NCI-H187 treated with DMSO at 0.1 percent for 48 hours (cell line): ENCODE measurements at places on chromosomes 12 and 14.

DNA sequence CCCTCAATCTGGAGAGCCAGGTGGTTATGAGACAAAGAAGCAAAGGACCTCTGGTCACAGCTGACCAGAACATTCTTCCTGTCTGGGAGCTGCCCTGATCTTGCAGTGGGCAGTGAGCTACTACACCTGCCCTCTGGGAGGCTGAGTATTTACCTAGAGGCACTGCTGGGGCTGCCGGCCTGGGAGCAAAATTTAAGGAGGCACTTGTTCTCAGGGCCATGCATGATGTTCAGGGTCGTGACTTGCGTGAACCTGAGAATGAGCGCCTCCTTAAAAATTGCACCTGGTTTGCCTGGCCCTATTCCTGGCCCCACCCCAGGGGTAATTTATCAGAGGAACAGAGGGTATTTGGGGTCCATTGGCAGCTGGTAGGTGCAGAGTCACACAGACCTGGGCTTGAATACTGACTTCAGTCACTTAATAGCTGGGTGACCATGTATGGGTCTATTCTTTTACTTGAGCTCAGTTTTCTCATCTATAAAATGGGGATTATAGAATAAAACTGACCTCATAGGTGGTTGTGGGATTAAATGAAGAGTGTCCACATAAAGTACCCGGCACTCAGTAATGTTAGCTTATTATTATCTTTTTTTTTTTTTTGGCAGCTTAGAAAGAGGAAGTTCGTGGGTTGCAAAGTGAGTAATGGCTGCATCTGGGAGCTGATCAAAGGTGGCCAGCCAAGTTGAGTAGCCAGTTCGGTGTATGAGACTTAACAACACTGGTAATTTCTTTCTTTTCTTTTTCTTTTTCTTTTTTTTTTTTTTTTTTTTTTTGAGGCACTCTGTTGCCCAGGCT lies 107.4 kb upstream of the MED13L start:
- DNase-seq: no peak

- no peak for DNase-seq
These were observed 251.3 kb downstream of the ALX1 start for GRCh38 chr12:85531341-85531740.

- no peak for DNase-seq
These were observed 203.3 kb downstream of the NAV3 start for GRCh38 chr12:78034025-78034424.

DNA sequence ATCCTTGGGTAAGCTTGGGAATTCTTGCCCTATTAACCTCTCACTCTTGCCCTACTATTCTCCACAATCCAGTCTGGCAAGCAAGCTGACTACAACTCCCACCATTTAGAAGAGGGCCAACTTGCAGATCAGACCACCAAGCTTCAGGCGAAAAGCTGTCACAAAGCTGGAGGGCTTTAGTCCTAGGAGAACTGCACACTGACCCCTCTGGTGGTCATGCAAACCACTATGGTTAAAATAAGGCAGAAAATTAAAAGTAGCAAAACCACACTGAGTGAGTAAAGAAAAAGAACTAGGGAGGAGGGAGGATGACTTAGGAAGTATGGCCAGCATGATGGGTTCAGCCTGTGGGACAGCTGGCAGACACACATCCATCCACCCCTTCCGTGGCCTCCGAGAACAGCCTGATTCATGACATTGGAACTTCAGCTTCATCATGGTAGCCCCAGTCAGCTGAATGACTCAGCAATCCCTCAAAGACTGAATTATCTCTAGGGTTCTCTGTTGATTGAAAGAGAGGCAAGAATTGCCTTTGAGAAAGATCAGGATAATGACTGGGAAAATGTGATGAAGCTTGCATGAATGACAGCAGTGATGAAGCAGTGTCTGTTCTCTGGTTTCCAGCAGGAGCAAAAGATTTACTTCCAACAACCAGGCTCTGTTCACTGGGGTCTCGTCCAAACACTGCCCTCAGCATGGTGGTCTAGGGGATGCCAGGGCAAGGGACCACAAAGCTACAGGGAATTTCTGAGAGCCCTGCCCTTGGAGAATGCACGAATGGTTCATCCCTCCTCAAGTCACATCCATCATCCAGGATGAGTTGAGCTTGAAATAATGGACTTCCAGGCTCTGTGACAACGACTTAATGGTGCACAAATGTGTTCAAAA lies 24.4 kb downstream of the PITPNM2 start:
- DNase-seq: no peak

DNA sequence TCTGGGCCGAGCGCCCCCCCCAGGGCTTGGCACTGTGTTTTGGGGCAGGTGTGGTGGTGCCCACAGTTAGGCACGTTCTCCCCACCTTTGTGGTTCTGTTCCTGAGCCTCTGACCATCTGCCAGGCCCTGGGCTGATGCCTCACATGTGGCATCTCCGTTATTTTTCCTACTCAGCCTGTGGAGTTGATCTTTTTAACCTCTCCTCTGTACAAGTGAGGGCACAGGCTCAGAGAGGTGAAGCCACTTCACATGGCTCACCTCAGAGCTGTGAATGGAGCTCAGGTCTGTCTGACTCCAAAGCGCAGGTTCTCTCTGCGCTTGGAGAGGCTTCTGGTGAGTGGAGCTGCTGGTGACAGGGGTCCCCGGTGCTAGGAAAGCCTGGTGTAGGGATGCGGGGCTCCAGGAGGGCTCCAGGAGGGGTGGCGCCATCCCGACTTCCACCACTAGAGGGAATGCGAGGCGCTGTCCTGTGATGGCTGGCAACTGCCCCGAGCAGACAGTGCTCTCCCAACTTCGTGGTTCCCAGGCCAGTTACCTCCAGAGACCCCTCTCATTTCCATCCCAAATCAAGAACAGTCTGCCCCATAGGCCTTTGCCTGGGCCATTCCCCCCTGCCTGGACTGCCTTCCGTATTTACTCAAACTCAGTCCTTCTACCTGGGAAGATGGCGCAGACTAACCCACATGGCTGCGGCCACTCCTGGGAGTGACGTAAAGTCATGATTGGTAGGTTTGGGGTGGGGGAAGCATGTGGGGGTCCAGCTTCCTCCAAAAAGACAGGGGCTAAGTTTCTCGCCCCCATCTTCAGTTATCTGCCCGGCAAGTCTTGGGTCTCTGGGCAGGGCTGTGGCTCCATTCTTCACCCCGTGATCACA lies 9.9 kb downstream of the BCL7A start:
- DNase-seq: no peak
